ENCODE measurements at places on chromosomes 3 and 15.

- no peak for DNase-seq
Measured at GRCh38 chr3:150725548-150725947, 21.8 kb upstream of the ERICH6 start.

DNA sequence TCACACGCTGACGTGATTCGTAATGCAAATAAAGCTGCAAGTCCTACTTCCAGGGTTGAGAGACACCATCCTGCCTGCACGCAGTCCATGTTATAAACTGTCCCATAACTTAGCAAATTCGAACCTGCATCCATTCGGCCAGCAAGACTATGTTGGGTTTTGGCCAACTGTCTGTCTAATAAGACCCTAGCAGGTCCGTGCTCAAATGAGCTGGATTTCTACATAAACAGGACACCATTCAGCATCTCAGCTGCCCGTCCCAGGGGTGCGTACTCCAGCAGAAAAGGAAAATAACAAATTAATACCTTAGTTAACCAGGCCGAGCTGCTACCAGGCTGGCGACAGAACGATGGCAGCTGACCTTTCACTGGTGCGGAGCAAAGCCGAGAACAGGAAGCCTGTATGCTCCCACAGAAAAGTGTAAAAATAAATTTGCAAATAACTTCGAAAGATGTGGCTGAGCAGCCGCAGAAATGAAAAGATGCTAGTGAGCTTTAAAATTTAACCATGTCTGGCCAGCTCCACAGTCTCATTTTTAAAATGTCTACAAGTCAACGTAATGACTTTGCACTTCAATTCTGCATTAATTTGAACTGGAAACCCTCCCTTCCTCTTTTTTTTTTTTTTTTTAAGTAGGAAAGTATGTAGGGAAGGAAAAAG is 97.1 kb upstream of the SNRPA1 start:
- no peak for DNase-seq

DNA sequence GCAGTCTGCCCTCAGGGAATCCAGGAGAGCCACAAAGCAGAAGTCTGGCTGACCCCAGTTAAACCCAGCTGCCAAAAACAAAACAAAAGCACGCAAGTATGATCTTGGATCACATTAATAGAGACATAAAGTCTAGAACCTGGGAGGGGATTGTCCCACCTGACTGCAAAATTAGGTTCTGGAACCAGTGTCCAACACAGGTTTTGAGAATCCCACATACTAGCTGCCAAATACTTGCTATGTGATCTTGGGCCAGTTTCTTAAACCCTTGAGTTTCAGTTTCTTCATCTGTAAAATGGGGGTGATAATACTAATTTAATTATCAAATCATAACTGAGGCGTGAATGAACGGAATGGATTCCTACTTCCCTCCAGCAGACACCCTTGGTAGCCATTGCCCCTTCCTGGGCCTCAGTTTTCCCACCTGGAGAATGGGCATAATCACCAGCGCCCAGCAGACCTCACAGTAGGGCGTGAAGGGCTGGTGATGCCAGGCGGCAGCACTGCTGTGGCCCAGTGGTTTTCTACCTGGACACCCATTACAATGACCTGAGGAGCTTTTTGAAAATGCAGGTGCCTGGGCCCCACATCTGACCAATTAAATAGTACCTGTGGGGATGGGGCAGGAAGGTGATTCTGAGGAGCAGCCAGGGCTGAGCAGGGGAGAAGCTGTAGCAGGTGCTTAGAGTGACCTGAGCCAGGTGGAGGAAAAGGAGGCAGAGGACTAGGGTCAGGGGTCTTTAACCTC is 32.2 kb downstream of the GRIP2 start:
- DNase-seq: no peak

GRCh38 chr15:67066041-67066958 is 898 bp downstream of the SMAD3 start:
- DNase-seq: no peak

DNA sequence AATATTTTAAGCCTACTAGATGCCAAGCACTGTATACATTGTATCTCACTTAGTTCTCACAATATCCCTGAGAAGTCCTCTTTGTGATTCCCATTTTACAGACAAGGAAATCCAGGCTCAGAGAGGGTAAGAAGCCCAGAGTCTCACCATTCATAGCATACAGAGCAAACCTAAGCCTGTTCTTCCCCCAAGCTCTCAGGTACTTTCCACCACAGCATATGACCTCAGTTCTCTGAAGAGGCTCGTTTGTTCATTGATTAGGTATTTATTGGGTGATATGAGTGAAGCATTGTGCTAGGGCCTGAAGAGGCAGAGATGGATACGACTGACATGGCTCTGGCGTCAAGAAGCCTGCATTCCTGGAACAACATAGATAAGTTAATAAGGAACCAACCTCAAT is 310.9 kb upstream of the UMPS start:
- no peak for DNase-seq
